Stimulated activated CD8-positive, alpha-beta memory T cell treated with anti-CD3 and anti-CD28 coated beads, Interleukin-7, amount 100 ng/mL, for 1 hour (primary cell): ENCODE measurements at places on chromosomes 2 and 18.

DNA sequence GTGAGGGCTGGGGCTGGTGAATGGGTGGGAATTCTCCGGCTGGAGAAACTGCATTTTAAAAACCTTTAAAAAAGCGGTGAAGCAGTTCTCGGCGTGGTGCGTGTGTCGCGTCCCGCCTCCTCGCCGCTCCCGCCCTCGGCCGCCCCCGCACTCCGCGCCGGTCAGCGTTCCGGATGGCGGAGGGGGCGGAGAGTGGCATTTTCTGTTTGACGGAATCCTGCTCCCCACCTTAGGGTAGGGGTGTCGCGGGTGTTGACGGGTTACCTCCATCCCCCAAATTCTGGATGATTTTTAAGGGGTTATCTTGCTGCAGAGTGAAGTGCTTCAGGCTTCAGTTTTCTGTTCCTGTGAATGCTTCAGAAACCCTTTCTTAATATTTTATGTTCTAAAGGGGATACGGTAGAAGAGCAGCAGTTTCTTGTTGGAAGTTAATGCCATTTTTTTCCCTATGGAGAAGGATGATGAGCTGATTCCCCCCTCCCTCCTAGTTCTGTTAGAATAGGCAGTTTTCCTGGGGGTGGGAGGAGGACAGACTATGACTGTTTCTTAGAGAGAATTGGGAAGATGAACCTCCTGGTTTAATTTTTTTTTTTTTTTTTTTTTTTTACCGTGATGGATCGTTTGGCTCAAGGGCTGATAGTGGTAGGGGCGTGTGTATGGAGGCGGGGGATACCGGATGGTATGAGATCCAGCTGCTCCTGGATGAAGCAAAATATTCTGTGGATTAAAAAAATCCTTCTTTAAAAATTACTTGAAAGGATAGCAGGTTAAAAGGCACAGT is 756 bp downstream of the ABI2 start:
- no peak for DNase-seq

GRCh38 chr18:25289001-25289631 is 62.9 kb downstream of the ZNF521 start:
- no peak for DNase-seq

GRCh38 chr2:196959734-196960338 is 33.3 kb upstream of the PGAP1 start:
- DNase-seq, result no peak

DNA sequence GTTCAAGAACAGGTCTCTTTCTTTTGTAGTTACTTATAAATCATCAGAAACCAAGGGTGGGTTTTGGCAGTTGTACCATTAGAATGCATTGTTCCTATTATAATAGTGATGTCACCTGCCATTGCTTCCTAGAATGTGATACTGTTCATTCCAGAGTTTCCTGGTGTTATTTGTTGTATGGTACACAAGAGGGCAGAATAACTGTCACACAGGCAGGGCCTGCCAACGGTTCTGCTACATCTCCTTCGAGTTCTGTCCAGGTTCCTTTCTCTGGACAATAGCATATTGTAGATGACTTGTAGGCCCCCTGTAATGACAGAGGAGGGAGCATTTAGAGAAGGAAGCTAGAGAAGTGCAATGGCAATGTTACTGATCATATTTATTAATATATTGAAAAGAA is 98.3 kb downstream of the KLHL14 start:
- DNase-seq, result no peak

GRCh38 chr2:75405000-75405399 is 155.7 kb downstream of the EVA1A start:
- DNase-seq, result no peak

- DNase-seq, result no peak
Measured at GRCh38 chr2:59044736-59045135, 803.6 kb upstream of the FANCL start.

DNA sequence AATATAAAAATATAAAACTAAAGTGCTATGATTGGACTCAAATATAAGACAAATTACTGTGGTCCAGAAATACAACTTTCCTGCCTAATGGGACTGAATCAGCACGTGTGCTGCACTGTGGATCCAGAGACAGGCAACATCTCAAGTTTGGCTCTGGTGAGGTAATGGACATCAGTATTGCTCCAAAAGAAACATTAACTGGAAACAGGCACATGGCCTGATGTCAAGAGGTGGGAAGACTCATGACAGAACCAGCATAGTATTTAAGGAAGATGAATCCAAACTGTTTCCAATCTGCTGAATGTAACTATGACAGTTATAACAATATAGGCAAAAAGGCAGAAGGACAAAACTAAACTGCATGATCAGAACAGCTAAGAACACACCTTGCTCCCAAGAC is 354.6 kb downstream of the FSIP2 start:
- no peak for DNase-seq

- DNase-seq, result no peak
Measured at GRCh38 chr2:64327510-64328414, 126.2 kb upstream of the LGALSL start.

- DNase-seq, result no peak
Measured at GRCh38 chr18:6807515-6808257, 78.2 kb downstream of the ARHGAP28 start.

GRCh38 chr2:230410861-230411569 is 5.0 kb upstream of the SP100 start:
- no peak for DNase-seq

- DNase-seq, result no peak
Measured at GRCh38 chr2:114550895-114551793, 108.7 kb downstream of the DPP10 start.

- no peak for DNase-seq
Measured at GRCh38 chr18:49183921-49184320, 233.2 kb upstream of the SMAD7 start.

GRCh38 chr2:126653109-126653508 is 2.8 kb upstream of the GYPC start:
- DNase-seq, result no peak

- no peak for DNase-seq
Measured at GRCh38 chr2:201768918-201769317, 11.8 kb downstream of the ALS2 start.

GRCh38 chr2:105114551-105114950 is 76.7 kb downstream of the MRPS9 start:
- DNase-seq, result no peak

DNA sequence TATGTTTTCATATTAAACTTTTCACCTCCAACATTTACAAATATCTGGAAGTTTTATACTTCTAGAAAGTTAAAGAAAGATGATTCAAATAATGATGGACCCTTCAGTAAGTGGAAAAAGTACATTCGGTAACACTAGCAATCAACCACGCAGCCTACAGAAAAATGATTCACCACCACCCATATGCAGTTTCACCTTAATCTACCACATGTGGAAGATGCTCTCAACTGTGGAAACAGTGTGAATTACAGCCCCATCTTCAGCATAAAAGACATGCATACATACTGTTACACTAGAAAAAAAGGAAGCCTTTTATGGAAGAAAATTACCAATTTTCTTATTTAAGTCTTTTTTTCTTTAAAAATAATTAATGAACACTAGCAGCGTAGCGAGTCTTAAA is 1.1 kb downstream of the SLC38A11 start:
- no peak for DNase-seq

- DNase-seq, result no peak
Measured at GRCh38 chr2:203934711-203935438, 1.7 kb upstream of the ICOS start.

DNA sequence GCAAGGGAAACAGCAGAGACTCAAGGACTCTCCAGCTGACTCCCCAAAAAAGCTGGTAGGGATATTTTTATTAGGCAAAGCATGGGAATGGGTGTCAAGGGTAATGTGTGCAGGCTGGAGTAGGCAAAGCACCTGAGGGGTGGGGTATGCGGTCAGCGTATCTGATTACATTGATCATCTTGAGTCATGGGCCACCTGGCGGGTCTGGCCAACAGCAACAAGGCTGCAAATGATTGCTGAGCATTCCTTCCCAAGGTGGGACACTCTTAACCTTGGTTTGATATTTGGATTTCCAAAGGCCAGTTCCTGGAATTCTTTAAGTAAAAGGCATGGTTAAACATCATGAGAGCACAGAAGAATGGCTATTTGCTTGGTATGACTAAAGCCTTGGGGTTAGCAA is 32.6 kb upstream of the CCBE1 start:
- no peak for DNase-seq

DNA sequence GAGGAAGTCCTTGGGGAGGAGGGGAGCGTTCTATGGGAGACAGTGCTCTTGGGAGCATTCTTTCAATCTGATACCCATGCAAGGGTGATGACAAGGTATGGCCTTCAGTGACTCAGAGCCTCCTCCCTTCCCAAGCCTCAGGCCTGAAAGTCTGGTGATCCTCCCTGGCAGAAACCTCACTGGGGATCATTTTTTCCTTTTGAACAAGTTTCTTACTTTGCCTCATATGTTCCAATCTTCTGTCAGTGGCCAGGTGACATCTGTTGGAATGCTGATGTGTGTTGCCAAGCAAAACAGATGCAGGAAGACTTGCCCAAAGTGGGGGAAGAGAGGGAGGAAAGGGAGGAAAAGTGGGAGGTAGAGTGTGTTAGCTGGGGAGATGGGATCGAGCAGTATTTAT is 224.8 kb downstream of the NEDD4L start:
- no peak for DNase-seq

DNA sequence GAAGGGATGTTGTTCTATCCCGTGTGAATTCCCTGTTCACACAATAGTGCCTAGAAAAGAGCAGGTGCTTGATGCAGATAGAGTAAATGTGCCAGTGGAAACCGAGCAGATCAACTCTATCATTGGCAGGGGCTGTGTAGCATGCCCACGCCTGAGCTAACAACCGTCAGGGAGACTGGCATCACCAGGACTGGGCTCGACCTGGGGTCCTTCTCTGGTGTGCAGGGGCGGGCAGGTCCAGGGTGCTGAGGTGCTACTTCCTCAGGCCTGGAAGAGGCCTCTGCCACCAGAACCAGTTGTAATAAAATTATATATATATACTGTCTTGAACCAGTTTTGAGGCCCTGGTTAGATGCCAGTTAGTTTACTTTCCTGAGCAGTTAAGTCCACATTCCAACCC is 11.8 kb upstream of the MAL start:
- DNase-seq, result no peak

GRCh38 chr18:38933322-38933721 is 1367.7 kb upstream of the CELF4 start:
- DNase-seq, result no peak
